Amniotic stem cell (primary cell): ENCODE measurements at places on chromosomes 5 and 9.
A peak's percentile ranks its signal among the peaks of the same experiment; 100 is the strongest.

DNA sequence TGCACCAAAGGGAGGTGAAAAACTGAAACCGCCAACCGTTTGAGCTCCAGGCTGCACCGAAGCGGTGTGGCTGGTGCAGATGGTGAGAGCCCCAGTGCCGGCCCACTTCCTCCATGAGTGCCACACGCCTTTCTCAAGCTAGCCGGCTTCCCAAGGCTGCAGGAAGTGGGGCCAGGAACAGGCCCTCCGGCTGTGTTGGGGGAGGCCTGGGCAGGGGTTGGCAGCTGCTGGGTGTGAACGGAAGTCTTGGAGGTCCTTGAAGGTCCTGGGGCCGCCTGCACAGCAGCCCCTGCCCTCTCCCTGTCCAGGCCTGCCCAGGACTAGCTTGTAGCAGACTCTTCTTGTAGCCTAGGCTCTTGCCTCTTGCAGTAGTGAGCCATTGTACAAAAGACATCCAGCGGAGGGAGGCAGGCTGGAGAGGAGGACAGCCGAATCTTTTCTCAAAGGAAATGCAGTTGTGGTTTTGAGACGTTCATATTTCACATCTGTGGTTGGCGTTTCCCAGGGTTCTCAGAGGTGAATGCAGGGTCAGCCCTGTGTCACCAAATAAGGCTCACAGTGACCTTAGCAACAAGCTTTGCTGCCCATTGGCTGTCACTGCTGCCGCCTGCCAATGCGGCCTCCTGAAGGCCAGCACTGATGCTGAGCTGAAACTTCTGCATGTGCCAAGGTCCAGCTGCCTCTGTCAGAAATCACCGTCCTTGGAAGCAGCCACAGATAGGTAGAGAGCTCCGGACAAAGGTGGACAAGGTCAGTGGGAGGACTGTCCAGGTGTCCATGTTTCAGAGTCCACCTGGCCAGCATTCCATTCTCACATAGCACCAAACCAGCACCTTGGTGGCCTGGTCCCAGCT is 23.9 kb downstream of the IRF1 start:
- no peak for DNase-seq

GRCh38 chr5:107958861-107959260 is 288.1 kb upstream of the EFNA5 start:
- no peak for DNase-seq

GRCh38 chr5:141525653-141526052 is 36.8 kb downstream of the PCDHGC5 start:
- DNase-seq = no peak

- DNase-seq = peak; percentile 53
Observed at GRCh38 chr5:31581498-31582099, 49.5 kb downstream of the C5orf22 start.

- no peak for DNase-seq
Observed at GRCh38 chr9:76101491-76101890, 211.0 kb downstream of the PCSK5 start.

DNA sequence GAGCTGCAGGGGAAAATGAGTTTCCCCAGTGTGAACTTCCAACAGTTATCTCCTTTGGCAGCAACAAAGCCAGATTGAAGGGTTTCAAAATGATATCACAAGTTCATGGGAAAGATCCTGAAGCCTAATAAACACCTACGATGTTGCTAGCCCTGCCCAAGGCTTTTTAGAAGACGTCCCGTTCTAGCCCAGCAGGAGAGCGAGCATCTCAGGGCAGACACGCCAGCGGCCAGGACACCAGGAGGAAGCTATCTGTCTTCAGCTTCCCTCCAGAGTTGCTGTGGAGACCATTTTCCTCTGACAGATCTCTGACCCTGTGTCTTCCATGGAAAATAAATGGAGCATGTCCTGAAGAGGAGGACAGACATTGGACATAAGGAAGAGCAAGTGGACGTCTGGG is 98.4 kb downstream of the FBXO38 start:
- DNase-seq = no peak
